AG20443 (cell line): ENCODE measurements at places on chromosomes 7 and 10.

GRCh38 chr10:31145986-31146385 lies 114.3 kb upstream of the ZNF438 start:
- no peak for DNase-seq

DNA sequence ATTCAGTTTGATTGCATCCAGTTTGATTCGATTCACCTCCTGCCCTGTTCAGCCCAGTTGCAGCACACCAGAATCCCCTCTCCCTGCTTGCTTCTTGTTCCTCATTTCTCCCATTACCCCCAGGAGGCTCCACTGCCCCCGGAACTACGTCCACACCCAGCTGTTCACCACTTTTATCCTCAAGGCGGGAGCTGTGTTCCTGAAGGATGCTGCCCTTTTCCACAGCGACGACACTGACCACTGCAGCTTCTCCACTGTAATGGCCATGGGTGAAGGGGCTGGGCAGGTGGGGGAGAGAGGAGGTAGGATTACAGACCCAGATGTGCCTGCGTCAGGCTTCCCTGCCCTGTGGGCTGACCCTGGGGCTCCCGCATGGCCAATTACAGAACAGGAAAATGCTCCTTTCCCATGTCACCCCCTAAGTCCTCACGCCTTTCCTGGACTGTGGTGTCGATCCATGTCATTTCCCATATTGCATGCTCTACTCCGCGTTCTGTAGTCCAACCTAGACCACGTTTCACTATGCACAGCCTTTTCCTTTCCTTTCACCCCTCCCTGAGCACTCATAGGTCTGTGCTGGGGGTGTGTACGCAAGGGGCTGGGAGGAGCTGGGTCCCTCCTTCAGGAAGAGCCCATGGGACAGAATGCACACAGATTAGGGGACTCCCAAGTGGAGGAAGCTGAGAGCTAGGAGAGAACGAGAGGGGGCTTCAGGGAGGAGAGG lies 8.2 kb downstream of the GHRHR start:
- DNase-seq, result peak; percentile 5

DNA sequence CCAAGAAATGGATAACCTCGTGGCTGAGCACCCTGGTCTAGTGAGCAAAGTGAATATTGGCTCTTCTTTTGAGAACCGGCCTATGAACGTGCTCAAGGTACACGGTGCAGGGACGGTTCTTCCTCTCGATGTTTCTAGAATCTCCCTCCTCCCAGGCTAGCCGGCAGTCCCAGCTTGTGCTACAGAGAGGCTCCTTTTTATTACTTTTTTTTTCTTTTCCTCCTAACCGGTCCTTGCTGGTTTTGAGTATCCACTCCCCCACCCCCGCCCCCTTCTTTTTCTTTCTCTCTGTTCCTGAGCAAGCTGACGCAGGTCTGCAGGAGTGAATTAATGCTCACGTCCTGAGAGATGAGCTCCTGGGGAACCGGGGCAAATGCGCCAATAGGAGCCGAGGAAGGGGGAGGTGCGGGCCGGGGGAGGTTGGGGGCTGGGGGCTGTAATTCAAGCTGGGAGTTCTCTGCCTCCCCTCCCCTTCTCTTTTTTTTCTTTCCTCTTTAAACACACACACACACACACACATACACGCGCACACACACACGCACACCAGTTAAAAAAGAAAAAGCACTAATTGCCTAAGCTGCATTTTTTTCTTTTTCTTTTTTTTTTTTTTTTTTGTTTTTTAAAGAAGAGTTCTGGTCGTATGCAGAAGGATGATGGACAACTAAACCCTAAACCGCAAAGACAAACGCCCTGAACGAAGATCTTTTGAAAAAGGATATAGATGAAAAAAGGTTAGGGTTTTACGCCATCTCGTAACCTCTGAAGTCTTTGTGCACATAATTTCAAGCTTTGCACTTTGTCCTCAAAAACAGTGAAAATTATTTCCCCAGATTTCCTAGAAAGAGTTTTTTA lies 6.6 kb downstream of the CPA2 start:
- DNase-seq, result no peak

DNA sequence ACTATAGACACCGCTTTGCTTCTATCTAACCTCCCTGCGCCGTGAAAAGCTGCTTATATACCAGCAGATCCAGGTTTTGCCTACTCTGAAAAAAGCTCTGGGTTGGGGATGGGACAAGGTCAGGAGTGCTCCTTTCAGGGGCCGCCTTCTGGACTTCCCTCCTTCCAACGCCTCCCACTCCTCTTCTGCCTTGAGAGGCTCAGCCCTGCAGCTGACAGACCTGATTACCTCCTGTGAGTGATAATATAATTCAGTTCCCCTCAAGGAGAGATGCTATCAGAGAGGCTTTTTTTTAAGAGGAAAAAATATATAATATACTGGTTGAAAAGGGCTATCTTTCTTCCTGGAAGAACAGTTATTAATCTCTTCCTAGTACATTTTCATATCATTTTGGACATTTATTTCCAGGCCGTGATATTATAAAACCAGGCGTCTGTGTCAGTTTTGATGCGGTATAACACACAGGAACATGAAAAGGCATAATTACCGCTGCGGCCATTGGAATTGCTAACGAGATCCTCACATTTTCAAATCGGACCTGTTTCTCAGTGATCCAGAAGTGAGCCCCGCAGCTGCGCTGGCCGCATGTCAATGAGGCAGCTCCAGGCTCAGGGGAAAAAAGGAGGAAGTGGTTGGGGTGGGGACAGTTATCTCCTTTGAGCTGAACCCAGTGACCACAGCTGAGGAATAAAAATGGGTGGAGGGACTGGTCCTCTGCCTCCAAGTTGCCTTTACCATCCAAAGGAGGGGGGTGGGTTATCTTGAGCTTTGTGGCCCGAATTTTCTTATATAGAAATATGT lies 457.1 kb downstream of the TYW1 start:
- no peak for DNase-seq

DNA sequence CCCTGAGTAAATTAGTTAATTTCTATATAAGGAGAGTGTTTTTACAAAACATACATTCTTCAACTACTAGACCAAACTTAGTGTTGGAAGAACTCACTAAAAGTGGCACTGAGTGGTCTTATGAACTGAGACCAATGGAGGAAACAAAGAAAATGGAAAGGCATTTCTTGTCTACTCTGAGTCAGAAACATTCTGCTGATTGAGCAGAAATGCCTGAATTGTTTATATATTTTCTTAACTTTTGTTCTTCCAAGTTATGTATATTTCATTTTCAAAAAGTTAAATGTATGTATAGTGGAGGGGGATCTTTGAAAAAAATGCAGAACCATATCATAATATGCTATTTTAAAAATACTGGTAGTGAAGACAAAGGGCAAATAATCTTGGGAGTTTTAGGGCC lies 320.7 kb downstream of the HGF start:
- no peak for DNase-seq
